ENCODE measurements at places on chromosomes 1 and 21. TPM values are rescaled to one million over a fixed set of nuclear protein-coding genes. Genes with fewer than 3 reads are reported as not detected.
A peak's percentile ranks its signal among the peaks of the same experiment; 100 is the strongest.

Gene TP73
- total RNA-seq, result 1.1 TPM

Gene TNFRSF25
- 132 TPM for total RNA-seq

Gene ENAH
- total RNA-seq, result 0.08 TPM

DNA sequence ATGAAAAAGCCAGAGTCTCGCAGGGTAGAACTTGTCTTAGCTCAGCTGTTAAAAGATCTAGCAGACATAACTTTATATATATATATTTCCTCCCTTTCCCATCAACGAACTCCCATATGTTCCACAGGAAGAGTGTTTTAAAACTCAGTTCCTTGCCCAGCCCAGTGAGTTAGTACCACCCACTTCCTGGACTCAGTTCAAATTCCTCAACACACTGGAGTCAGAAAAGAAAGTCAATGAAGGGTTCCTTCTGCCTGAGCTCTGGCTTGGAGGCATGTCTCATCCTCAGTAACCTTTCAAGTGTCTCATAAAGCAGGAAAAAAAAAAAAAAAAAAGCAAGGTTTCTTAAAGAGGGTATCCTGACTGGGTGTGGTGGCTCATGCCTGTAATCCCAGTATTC lies 15.6 kb downstream of the TPM3 start:
- peaks cover 98% of the 10 kb centered on the region for H3K36me3 ChIP-seq
- peaks cover 54% of the 10 kb centered on the region for H3K4me1 ChIP-seq
- no peaks in the 10 kb centered on the region for H3K27me3 ChIP-seq
- H3K27ac ChIP-seq, result no peak overlapping the region
- ATAC-seq, result no peak
- peak overlapping the region; percentile 90 for H3K4me3 ChIP-seq

DNA sequence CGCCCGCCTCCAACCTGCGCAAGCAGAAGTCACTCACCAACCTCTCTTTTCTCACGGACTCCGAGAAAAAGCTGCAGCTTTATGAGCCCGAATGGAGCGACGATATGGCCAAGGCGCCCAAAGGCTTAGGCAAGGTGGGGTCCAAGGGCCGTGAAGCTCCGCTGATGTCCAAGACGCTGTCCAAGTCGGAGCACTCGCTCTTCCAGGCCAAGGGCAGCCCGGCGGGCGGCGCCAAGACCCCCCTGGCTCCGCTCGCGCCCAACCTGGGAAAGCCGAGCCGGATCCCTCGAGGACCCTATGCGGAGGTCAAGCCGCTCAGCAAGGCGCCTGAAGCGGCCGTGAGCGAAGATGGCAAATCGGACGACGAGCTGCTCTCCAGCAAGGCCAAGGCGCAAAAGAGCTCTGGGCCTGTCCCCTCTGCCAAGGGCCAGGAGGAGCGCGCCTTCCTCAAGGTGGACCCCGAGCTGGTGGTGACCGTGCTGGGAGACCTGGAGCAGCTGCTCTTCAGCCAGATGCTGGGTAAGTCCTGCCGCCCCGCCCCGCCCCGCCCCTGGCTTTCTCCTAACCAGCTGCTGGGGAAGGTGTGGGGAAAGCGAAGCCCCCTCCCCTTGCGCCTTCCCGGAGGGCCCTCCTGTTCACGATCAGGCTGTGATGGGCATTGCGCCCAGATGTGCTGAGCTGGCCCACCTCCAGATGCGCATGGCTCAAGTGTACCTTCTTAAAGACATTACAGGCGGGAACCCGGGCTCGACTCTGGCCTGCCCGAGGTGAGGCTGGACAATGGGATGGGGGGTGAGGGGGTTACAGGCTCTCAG lies 110.2 kb downstream of the NAV1 start:
- no peak overlapping the region for H3K27ac ChIP-seq
- ATAC-seq, result no peak
- peak overlapping the region; percentile 33 for H3K4me3 ChIP-seq
- H3K36me3 ChIP-seq, result no peaks in the 10 kb centered on the region
- H3K27me3 ChIP-seq, result peaks cover 28% of the 10 kb centered on the region

- H3K27me3 ChIP-seq, result peaks cover 15% of the 10 kb centered on the region
- H3K4me3 ChIP-seq, result no peak overlapping the region
- no peak for ATAC-seq
Observed at GRCh38 chr1:64337926-64338325, 132.0 kb upstream of the CACHD1 start.

DNA sequence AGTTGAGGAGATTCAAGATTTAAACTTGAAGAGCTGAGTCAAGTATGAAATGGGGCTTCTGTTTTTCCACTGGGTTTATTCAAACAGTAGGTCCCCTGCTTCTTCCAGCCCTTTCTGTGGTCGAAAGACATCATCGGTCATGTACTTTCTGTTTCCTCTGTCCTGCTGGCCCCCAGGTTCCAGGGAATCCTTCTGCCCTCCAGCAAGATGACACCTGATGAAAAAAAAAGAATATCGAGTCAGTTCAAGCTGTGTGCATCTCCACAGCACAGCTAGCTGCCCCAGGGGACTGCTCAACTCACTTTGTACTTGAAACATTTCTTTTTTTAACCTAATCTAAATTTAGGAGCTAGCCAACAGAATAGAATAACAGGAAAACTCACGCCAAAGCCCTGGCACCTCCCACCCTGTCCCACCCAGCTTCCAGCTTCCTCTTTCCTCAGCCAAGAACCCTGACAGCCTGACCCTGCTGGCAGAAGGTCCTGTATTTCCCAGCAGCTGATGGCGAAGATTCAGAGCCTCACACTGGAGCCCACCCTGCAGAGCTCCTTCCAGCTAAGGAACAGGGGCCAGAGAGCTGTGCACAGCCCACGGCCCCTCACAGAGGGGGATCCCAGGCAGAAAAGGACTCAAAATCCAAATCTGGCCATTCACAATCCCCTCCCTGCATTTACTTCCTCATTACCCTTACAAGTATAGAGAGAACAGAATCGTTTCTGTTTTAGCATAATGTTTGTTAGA lies 176.5 kb downstream of the PSMG1 start:
- H3K4me1 ChIP-seq, result peaks cover 5% of the 10 kb centered on the region
- H3K4me3 ChIP-seq, result no peak overlapping the region
- no peak overlapping the region for H3K27ac ChIP-seq

GRCh38 chr21:33169359-33169758 lies 60.4 kb upstream of the IFNAR2 start:
- no peak overlapping the region for H3K4me3 ChIP-seq
- no peak overlapping the region for H3K27ac ChIP-seq
- no peaks in the 10 kb centered on the region for H3K4me1 ChIP-seq
- no peak for ATAC-seq

GRCh38 chr1:7380712-7381111 lies 390.4 kb upstream of the VAMP3 start:
- no peaks in the 10 kb centered on the region for H3K4me1 ChIP-seq
- ATAC-seq, result no peak
- H3K27me3 ChIP-seq, result peaks cover 19% of the 10 kb centered on the region
- H3K36me3 ChIP-seq, result no peaks in the 10 kb centered on the region

DNA sequence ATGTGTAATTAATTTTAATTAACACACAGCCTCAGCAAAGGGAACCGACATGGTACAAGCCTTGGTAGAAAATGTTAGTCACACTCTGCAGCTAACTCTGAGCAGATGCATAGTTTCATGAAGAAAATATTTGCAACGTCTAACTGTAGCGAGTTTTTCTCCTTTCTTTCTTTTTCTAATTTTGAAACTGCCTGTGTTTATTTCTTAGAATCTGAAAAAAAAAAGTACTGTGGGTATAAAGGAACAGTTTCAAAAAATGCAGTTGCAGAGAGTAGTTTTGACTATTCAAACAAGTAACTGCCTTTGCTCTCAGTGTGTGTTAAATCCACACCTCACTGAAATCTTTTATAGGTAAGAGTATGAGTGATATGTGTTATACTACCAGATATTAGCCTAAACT lies 149.9 kb upstream of the C1orf105 start:
- ATAC-seq, result peak; percentile 58
- H3K4me1 ChIP-seq, result peaks cover 18% of the 10 kb centered on the region
- H3K27me3 ChIP-seq, result no peaks in the 10 kb centered on the region
